Right lung (tissue), 10 donors: ENCODE measurements at places on chromosomes 1 and 21. TPM values are rescaled to one million over a fixed set of nuclear protein-coding genes. Genes with fewer than 3 reads are reported as not detected.

- DNase-seq = no peak
These were observed 80.3 kb downstream of the TENT5C start for GRCh38 chr1:117685936-117686806.

- DNase-seq = peak; percentile 45
These were observed 69.8 kb upstream of the DIRAS3 start for GRCh38 chr1:68120136-68120791.

GRCh38 chr1:161175771-161176453 lies 1.4 kb downstream of the B4GALT3 start:
- DNase-seq = no peak

DNA sequence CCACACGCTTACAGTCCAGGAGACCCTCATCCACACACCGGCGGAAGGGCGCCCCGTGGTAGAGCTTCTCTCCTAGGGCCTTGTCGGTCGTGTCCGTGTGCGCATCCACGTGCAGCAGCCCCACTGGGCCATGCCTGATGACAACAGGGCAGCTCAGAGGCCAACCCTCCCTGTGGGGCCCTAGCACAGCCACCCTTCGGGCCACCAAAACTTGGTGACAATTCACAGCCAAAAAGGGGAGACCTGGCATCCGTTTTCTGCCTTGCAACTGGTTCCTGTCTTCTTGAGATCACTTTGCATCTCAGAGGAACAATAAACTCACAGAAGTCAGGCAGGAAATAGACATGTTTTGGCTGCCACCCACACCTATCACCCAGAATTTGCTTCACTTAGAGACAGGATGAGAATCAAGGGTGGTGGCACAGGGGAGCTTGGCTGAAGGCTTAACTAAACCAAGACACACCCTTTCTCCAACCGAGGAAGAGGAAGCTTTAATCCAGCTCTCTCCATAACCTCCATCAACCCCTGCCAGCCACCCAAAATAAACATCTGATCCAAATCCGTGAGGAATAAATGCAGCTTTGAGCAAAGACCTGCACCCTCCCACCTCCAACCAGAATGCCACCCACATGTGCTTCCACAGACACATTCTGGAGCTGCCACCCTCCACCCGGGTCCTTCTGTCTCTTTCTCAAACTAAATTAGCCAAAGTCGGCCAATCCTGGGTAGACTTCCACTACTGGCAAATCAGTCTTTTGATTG lies 5.7 kb downstream of the AGMAT start:
- DNase-seq = no peak

- DNase-seq = no peak
These were observed 332.8 kb downstream of the DISC1 start for GRCh38 chr1:231959225-231959884.

DNA sequence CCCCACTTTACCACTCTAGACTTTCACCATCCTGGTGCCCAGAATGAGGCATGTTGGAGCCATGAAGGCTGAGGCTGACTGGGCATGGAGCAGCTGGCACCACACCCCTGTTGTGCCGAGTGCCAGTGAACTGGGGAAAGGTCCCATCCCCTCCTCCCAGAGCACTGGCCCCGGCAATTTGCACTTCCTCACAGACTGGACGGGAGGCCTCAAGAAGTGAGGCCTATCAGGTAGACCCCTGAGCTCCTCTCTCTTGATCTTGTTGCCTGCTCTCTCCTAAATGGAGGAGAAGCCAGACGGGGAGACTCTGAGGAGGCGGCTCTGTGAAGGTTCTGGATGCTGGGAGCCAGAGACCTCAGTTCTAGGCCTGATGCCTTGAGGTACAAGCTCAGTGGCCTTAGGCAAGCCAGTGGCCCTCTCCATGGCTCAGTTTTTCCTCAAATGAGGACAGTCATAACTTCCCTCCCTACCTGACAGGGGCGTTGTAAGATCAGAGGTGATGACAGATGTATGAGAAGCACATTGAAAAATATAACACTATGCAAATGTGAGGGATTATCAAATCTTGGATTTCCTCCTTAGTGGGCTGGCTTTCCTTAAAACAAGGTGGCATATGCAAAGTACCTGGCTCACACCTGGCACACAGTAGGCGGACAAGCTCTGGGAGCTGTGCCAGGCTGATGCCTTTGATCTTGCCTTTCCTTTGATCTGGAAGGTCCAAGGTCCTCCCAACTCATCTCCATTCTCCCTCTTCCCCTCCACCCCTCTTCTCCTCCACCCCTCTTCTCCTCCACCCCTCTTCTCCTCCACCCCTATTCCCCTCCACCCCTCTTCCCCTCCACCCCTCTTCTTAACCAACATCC lies 6.7 kb downstream of the GRHL3 start:
- no peak for DNase-seq

Gene ABCB10
- 25.7 TPM for polyA plus RNA-seq

Gene AMY1B
- polyA plus RNA-seq = 1.3 TPM

Gene ARMH1
- polyA plus RNA-seq = 7.6 TPM

Gene TSTD1
- 37.2 TPM for polyA plus RNA-seq
